AML-193 (cell line): ENCODE measurements at places on chromosomes 13 and 19.

DNA sequence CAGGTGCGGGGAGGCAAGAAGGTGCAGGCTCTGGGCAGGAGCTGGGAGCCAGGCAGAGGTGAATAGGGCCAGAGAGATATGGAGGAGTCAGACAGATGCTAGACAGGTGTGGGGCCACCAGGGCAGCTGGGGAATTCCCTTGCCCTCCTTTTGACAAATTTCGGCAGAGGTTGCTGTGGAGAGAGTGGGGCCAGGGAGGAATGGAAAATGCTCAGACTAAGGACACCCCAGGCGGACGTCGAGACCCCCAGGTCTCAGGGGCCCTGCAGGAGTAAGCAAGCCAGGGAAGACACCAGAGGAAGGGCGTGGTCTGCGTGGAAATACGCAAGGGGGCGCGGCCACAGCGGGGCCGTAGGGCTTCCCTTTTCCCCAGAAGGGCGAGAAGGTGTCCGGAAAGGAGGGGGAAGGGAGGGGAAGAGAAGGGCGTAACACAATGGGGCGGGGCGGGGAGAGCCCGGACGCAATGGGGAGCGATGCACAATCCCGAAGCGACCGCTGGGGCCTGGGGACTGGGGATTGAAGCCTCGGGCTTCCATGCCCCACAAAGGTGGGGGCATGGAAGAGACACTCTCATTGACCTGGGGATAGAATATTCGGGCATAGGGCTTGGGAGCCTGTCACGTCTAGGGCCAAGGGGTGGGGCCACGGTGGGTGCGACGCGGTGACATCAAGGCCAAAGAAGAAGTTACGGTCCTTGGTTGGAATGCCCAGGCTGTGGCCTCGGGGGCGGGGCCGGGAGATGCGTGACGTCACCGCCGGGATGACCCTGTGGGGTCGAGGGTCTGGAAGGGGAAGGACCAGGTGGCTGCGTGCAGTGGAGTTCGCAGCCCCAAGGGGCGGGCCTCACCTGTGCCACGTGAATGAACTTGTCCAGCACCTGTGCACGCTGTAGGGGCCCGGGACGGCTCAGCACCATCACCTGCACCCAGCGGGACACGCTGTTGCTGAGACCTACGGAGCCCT lies 8.2 kb downstream of the RASGRP4 start:
- peak; percentile 71 for DNase-seq

- DNase-seq = no peak
Measured at GRCh38 chr13:33697926-33698325, 120.0 kb upstream of the RFC3 start.

DNA sequence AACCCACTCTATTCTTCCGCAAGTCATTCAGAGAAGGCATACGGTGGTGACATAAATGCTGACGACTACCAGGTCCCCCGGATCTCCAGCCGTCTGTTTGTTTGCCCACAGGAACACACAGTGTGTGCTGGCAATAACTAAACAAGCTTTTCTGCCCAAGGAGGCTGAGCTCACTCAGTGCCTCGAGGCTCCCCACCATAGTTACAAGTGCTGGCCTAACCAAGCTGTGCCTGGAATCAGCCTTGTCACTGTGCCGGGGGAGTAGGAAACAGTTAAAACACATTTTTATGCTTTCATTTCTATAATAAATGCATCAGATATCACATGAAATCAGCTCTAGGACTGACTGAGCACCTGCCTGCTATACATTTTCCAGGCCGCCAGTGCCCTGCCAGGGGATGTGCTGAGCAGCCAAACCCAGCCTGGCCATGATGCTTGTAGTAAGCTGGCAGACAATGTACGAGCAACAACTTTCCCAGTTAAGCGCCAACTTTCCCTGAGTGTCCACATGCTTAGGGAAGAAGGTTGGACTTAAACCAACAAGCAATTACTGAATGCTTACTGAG lies 28.1 kb downstream of the BRD4 start:
- DNase-seq = no peak

DNA sequence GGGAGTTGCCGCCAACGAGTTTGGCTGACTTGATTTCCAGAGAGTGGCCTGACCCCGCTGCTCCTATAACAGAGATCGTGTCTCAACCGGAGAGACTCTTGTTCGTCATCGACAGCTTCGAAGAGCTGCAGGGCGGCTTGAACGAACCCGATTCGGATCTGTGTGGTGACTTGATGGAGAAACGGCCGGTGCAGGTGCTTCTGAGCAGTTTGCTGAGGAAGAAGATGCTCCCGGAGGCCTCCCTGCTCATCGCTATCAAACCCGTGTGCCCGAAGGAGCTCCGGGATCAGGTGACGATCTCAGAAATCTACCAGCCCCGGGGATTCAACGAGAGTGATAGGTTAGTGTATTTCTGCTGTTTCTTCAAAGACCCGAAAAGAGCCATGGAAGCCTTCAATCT lies 21.6 kb downstream of the NLRP4 start:
- no peak for DNase-seq
